ENCODE measurements at places on chromosomes 12 and 14.

- DNase-seq, result no peak
These were observed 218.2 kb downstream of the TMTC3 start for GRCh38 chr12:88360343-88360742.

- peak; percentile 11 for DNase-seq
These were observed 4.6 kb downstream of the PSEN1 start for GRCh38 chr14:73140811-73141323.

DNA sequence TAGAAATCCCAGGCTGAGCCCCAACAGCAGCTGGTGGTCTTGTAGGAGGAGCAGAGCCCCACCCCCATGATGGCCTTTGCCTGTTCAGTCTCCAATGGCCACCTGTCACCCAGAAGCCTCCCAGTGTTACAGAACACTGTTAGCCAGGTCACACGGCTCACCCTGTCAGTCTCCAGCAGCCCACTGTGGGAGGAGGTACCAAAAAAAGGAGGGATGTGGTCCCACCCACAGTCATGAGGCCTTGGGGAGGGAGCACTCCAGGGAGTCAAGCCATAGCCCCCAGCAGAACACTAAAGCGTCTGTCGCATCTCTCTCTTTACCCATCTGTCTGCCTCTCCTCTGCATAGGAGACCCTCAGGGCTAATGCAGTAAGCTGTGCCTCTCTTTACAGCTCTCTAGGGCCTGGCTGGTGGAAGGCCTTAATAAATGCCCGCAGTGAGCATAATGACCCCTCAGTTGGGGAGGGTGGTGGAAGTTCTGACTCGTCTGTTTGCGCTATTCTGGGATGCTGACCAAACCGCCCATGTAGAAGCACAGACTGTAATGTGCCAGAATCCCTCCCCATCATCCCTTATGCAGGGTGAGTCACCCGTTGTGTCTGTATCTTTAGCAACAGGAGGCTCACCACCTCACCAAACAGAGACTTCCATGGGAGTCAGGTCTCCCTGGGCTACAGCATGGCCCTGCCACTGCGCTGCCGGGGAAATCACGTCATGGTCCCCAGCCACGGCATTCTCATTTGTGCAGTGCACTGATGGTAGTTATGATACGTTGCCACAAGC is 14.6 kb downstream of the C14orf132 start:
- DNase-seq, result no peak

- no peak for DNase-seq
These were observed 17.0 kb upstream of the NUBPL start for GRCh38 chr14:31543969-31544799.

Data from suppressor macrophage (primary cell).